Stomach (tissue), 19 donors: ENCODE measurements at places on chromosomes 1 and 21. TPM values are rescaled to one million over a fixed set of nuclear protein-coding genes. Genes with fewer than 3 reads are reported as not detected.

LHX8 gene
- not detected for polyA plus RNA-seq

DCST1 gene
- 0.13 TPM for polyA plus RNA-seq

INTS11 gene
- 113 TPM for polyA plus RNA-seq

NR0B2 gene
- 39.1 TPM for polyA plus RNA-seq

DNA sequence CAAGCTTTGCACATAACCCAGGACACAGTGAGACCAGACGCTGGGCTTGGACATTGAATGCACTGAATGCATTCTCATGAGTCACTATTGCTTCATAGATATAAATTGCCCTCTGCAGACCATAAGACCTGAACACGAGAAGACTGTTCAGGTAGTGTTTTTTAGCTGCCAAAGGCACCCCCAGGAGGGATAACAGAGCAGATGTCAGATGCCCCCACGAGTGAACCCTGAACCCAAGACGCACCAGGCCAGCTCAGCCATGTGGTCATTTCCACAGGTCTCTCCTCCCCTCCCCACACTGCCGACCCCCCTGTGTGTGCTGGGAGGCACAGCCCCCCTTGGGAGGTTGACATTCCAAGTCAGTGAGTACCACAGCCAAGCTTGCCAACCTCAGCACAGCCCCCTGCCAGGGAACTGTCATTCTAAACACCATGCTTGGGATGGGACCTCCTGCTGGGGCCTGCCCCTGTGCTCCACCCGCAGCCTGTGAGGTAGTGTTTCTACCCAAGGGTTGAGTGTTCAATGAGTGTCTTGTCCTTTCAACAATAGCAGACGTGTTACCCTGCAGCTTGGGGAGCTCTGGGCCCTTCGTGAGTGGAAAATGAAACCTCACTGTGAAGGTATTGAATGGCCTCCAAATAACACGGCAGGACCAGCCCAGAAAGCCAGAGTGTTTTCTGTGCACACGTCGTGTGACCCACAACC lies 68.2 kb downstream of the PSMG1 start:
- H3K36me3 ChIP-seq: no peaks in the 10 kb centered on the region
- no peak overlapping the region for H3K27ac ChIP-seq
- H3K27me3 ChIP-seq: no peaks in the 10 kb centered on the region
- peaks cover 31% of the 10 kb centered on the region for H3K4me1 ChIP-seq
- no peak for DNase-seq

- no peak overlapping the region for H3K4me3 ChIP-seq
- peaks cover 40% of the 10 kb centered on the region for H3K4me1 ChIP-seq
- peak overlapping the region; percentile 72 for H3K27ac ChIP-seq
- no peaks in the 10 kb centered on the region for H3K27me3 ChIP-seq
- DNase-seq: no peak
These were observed 276.0 kb downstream of the TM2D1 start for GRCh38 chr1:61448914-61449313.

DNA sequence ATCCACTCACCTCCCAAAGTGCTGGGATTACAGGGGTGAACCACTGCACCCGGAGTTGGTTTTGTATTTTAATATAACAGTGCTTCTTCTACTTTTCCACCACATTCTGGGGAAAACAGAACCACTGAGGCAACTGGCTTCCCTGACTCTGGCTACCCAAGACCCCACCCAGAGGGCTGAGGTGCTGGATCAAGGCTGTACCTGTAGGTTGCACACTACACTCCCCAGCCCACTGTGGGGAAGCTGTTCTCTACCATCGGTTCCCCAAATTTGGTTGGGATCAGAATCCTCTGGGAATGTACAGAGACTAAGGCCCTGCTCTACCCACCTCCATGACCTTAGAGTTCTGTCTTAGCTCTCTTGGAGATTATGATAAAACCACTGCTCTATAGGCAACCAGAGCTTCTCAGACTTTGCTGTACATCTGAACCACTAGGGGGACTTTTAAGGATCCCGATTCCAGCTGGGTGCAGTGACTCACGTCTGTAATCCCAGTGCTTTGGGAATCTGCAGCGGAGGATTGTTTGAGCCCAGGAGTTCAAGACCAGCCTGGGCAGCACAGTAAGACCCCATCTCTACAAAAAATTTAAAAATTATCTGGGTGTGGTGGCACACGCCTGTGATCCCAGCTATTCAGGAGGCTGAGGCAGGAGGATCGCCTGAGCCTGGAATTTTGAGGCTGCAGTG lies 51.6 kb downstream of the GNG4 start:
- H3K4me3 ChIP-seq: no peak overlapping the region
- H3K27me3 ChIP-seq: no peaks in the 10 kb centered on the region
- H3K36me3 ChIP-seq: no peaks in the 10 kb centered on the region
- no peak for DNase-seq
- no peaks in the 10 kb centered on the region for H3K4me1 ChIP-seq

DNA sequence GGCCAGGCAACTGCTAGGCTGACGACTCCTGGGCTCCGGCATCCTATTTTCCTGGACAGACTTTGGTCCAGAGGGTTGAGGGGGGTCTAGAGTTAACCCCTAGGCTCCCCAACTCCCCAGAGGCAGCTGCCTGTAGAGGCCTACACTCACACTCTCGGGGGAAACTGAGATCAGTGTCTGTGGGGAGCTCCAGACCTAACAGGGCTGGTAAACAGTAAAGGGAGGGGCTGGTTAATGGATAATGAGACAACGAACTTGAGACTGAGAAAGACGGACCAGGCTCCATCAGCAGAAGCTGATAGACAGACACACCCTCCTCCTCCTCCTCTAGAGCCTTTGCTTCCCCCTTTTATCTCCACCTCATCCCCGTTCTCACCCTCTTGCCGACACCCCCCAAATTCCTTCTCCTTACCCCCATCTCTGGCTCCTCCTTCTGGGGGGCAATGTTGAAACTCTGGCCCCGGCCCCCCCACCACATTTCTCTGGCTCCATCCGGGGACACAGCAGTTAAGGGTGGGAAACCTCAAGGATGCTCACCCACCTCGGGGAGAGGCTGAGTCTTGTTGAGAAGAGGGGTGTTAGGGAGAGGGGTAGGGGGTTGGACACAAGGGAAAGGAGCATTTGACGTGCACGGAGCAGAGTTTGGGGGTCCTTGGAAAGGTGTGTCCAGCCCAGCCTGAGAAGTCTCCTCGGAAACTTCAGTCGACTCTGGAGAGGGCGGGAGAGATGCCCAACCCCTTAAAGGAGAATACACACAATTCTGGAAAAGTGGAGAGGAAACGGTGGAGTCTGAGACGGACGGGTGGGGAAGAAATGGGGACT lies at the start of gene MTMR11:
Gene MTMR11, minus strand, starts transcription at position 710 of the 822 bp plus-strand sequence. Its CDS starts 232 bp downstream, at position 478.
- peak within 1 kb of the TSS; percentile 57 for H3K4me3 ChIP-seq
- peak; percentile 39 for DNase-seq
- H3K27ac ChIP-seq: peak within 1 kb of the TSS; percentile 84
- H3K4me1 ChIP-seq: peaks cover 42% of the 10 kb centered on the region

GRCh38 chr1:119007339-119007669 lies 19.2 kb upstream of the TBX15 start:
- H3K4me3 ChIP-seq: peak overlapping the region; percentile 45
- H3K27me3 ChIP-seq: peaks cover 87% of the 10 kb centered on the region
- peaks cover 33% of the 10 kb centered on the region for H3K4me1 ChIP-seq
- no peaks in the 10 kb centered on the region for H3K36me3 ChIP-seq

DNA sequence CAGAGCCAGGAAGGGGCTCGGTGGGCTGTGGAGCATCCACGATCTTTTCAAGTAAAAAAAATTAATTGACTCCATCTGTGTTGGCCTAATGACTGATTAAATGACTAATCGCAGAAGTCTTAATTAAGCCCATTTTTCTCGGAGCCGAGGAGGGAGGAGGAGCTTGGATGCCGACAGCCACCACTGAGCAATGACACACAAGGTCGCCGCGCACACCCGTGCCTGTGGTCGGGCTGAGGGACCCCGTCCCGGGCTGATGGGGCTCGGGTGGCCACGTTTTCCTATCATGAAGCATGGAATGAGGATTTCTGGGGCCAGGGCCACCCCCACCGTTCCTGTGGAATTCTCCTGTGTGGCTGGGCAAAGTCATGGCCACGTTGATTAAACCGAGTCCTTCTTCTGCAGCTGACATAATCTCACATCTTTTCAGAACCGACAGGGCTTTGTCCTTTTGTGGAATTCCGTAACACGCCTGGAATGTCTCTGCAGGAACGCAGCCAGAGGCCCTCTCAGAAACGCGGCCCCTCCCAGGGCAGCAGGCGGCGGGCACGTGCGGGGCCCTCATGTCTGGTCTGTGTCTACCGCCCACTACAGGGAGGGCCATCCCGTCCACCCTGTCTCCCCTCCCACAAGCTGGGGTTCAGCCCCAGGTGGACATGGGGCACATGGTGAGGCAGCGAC lies 60.7 kb downstream of the MORN1 start:
- peaks cover 24% of the 10 kb centered on the region for H3K4me1 ChIP-seq
- no peaks in the 10 kb centered on the region for H3K36me3 ChIP-seq
- H3K27me3 ChIP-seq: no peaks in the 10 kb centered on the region
- H3K27ac ChIP-seq: no peak overlapping the region
- DNase-seq: no peak

- H3K27me3 ChIP-seq: no peaks in the 10 kb centered on the region
- H3K27ac ChIP-seq: no peak overlapping the region
- no peak for DNase-seq
- no peaks in the 10 kb centered on the region for H3K36me3 ChIP-seq
These were observed 60.6 kb downstream of the NFIA start for GRCh38 chr1:61142726-61143500.

DNA sequence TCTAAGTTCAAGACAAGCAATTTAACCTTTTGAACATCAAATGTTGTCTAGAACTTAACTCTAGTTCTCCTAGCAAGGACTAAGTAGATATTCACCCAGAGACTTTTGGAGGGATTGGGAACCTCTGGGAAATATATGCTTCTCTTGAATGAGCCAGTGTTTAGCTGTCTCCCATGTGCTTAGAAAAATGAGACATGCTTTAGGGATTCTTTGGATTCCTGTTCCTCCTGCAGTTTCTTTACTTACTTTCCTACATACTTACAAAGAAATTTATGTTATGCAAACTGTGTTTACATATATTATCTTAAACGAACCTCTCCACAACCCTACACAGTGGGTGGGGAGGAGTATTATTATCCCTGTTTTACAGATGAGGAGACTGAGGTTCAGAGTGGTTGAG lies 39.2 kb downstream of the RNASEL start:
- no peak overlapping the region for H3K27ac ChIP-seq
- H3K4me3 ChIP-seq: no peak overlapping the region
- no peak for DNase-seq
- H3K4me1 ChIP-seq: no peaks in the 10 kb centered on the region
- no peaks in the 10 kb centered on the region for H3K27me3 ChIP-seq

- no peaks in the 10 kb centered on the region for H3K27me3 ChIP-seq
- H3K4me3 ChIP-seq: no peak overlapping the region
- no peaks in the 10 kb centered on the region for H3K36me3 ChIP-seq
- no peaks in the 10 kb centered on the region for H3K4me1 ChIP-seq
- no peak overlapping the region for H3K27ac ChIP-seq
These were observed 1232.0 kb downstream of the KCNT2 start for GRCh38 chr1:195376190-195376589.

DNA sequence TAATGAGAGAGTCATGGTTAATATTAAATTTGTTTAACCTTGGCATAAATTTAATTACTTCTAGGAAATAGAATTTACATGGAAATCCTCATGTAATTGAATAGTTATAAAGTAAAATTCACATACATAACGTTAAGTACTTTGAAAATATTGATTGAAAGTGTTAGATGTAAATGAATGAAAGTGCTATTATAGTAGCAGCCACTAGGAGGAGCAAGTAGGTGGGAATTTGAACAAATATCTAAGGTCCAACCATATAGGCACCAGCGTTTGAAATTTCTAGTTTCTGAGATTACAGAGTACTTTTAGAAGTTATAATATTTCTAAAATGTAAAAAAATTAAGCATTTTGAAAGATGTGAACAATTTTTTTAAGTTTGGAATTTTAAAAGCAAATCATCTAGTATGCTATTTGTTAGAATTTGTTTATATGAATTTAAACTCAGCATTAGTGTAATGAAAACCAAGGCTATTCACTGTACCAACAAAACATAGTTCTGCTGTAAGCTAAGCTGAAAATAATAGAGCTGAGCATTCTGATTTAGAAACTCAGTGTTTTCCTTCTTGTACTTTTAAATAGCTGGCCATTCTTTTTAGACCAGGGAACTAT lies 3.3 kb downstream of the B3GALT2 start:
- peak overlapping the region; percentile 1 for H3K27ac ChIP-seq
- H3K27me3 ChIP-seq: no peaks in the 10 kb centered on the region
- no peak overlapping the region for H3K4me3 ChIP-seq
- DNase-seq: peak; percentile 82
- peaks cover 5% of the 10 kb centered on the region for H3K4me1 ChIP-seq

- H3K27ac ChIP-seq: no peak overlapping the region
- peaks cover 10% of the 10 kb centered on the region for H3K4me1 ChIP-seq
These were observed 7.0 kb upstream of the SPATC1L start for GRCh38 chr21:46191257-46191685.

GRCh38 chr1:93662481-93663207 lies 19.0 kb downstream of the BCAR3 start:
- peak overlapping the region; percentile 81 for H3K27ac ChIP-seq
- no peak overlapping the region for H3K4me3 ChIP-seq
- DNase-seq: no peak
- no peaks in the 10 kb centered on the region for H3K36me3 ChIP-seq
- peaks cover 72% of the 10 kb centered on the region for H3K4me1 ChIP-seq
- H3K27me3 ChIP-seq: no peaks in the 10 kb centered on the region

DNA sequence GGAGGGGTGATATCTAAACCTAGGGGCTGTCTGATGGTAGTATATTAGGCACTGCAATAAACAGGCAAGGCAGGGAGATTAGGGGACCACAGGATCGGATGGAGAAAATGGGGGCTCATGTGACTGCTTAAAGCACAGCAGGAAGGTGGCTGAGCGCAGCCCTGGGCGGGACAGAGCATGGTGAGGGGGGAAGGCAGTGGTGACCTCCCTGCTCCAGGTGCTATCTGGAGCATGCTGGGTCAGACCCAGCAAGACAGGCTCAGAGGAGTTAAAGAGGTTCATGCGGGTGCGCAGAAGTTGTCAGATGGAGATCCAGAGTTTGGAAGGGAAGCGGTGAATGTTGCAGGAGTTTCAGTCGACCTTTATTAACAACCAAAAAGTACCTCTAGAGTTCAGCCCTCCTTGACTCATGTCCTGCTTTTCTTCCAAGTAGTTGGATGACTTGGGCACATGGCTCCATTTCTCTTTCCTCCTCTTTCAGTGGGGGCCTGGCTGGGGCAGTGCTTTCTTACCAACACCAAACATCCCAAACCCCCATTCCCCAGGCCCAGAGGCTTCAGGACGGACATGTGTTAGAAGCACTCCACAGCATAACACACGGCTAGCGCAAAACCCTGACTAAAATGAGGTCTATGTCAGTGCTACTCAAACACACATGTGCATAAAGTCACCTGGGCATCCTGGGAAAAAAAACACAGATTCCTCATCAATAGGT lies 41.5 kb downstream of the CAPN9 start:
- H3K4me1 ChIP-seq: no peaks in the 10 kb centered on the region
- no peak overlapping the region for H3K27ac ChIP-seq
- no peak for DNase-seq
- H3K27me3 ChIP-seq: no peaks in the 10 kb centered on the region
- peaks cover 4% of the 10 kb centered on the region for H3K36me3 ChIP-seq

GRCh38 chr21:39489380-39489924 lies 37.7 kb downstream of the SH3BGR start:
- no peaks in the 10 kb centered on the region for H3K4me1 ChIP-seq
- H3K4me3 ChIP-seq: no peak overlapping the region
- H3K27ac ChIP-seq: no peak overlapping the region
- no peaks in the 10 kb centered on the region for H3K27me3 ChIP-seq

- no peaks in the 10 kb centered on the region for H3K36me3 ChIP-seq
- H3K4me1 ChIP-seq: peaks cover 35% of the 10 kb centered on the region
- H3K27me3 ChIP-seq: no peaks in the 10 kb centered on the region
- no peak overlapping the region for H3K4me3 ChIP-seq
- no peak for DNase-seq
- H3K27ac ChIP-seq: no peak overlapping the region
These were observed 147.5 kb upstream of the FGGY start for GRCh38 chr1:59149435-59149834.
